ENCODE measurements at places on chromosomes 7 and 10. TPM values are rescaled to one million over a fixed set of nuclear protein-coding genes. Genes with fewer than 3 reads are reported as not detected.
A peak's percentile ranks its signal among the peaks of the same experiment; 100 is the strongest.

- no peak for DNase-seq
Observed at GRCh38 chr7:37289781-37290180, 158.9 kb downstream of the ELMO1 start.

DNA sequence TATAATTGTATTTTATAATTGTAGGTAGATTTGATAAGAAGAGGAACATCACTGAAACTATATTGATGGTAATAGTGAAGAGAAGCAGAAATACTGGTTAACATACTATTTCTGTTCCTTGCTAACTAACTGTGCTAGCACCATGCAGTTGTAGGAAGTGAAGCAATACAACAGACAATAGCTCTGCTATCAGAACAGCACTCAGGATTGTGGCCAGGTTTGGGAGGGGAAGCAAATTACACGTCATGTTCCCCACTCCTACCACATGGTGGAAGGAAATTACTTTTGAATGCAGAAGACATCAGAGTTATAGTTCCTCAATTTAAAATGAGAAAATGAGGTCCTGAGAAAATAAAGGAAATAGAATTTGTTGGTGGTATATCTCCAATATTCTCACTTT, 151.1 kb downstream of the DGKB start:
- DNase-seq, result no peak

- DNase-seq, result no peak
Observed at GRCh38 chr10:83943920-83944319, 195.4 kb upstream of the GHITM start.

DNA sequence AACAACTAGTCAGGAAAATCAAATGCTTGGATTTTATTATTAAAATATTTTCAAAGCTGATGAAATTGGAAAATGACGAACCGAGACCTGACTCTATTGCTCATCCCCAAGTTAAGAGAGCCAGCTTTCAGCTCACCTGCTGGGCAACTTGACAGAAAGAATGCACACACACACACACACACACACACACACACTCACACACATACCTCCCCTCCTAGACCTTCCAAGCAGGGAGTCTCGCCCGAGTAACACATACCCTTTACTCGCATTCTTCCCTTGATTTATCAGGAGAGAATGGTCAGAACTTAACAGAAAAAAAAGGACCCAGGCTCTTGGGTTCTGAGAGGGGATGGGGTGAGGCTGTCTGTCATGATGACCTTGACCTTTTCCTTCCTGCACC, 19.1 kb downstream of the GPRIN2 start:
- no peak for DNase-seq

DNA sequence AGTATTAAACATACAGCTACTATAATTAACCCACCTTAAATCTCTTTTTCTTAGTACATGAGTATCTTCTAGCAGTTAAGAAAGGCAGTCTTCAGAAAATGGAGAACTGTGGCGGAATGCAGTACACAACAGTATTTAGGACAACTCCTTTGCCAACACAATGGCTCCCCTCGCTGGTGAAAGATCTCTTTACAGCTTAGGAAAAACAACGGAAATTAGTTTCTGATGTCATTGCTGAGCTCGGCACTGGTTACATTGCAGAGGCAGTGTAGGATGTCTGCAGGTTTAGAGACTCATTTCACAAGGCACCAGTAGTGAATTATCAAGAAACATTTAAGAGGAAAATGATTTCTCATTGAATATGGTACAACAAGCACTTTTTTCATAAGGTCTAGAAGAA, 43.4 kb downstream of the GLRX3 start:
- DNase-seq, result no peak

SEMA3E gene
- 0.06 TPM for total RNA-seq

- DNase-seq, result no peak
Observed at GRCh38 chr10:69472544-69472943, 21.3 kb downstream of the TSPAN15 start.

DNA sequence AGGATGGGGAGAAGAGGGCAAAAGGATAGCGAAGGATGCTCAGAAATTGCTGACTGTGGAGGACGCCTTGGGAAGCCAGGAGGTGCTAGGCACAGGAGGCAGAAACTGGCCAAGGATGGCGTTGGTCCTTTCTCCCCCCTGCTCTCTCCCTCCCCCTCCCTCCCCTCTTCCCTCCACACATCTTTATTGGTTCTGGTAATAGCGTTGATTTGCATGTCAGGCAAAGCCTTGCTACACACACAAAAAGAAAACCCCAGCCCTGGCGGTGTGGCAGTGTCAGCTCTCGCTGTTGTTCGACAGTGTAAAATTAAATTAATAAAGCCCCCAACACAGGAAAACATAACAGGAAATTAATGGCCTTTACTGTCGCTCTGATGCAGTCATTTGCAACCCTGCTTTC, 47.2 kb downstream of the PAX2 start:
- no peak for DNase-seq

- no peak for DNase-seq
Observed at GRCh38 chr7:150997075-150997511, 6.3 kb downstream of the NOS3 start.

GRCh38 chr10:639001-639750, 50.3 kb downstream of the DIP2C start:
- no peak for DNase-seq

GRCh38 chr10:52217531-52217930, 96.5 kb upstream of the DKK1 start:
- no peak for DNase-seq

DNA sequence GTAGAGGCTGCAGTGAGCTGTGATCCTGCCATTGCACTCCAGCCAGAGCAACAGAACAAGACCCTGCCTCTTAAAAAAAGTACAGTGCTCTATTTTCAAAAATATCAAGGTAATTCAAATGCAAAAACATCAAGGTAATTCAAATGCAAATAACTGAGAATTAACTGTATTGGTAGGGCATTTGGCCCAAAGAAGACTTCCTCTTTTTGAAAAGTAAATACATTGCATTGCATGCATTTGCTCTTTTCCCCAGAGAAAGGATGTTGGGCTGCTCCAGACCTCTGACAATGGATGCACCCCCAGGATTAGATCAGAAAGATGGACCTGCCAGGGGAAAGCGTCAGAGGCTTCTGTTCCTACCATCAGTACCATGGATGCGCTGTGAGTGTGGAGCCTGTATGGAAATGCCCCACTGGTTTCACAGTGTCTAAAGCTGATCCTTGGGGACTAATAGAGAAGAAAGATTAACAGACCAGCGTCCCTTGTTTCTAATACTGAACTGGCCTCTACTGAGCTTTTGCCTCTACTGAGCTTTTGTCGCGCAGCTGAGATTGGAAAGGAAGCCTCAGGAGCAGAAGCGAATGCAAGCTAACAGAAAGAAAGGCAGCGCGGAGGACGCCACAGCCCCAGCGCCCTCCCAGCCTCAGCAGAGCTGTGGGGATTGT, 93.5 kb upstream of the LYZL2 start:
- no peak for DNase-seq

DNA sequence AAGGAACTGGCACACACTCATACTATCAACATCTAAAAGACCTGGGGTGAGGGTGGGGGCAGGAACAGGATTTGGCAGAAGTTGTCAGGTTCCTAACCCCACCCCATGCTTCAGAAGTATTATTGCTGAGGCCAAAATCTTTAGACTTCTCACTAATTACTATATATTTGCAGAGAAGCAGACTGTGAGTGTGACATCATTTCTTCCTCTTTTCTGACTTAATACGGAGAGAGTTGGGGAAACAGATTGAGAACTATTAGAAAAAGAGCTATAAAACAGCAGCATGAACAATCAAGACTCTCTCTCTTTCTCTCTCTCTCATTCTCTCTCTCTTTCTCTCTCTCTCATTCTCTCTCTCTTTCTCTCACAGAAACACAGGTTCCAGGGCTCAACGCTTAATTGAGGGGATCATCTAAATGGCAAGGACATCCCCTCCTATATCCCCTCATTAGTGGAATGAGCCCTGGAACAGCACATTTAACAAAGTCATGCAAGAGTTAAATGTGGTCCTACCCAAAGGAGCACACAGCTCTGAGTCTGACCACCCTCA, 94.8 kb downstream of the KCNMA1 start:
- no peak for DNase-seq

TMEM60 gene
- total RNA-seq, result 6.6 TPM

DNA sequence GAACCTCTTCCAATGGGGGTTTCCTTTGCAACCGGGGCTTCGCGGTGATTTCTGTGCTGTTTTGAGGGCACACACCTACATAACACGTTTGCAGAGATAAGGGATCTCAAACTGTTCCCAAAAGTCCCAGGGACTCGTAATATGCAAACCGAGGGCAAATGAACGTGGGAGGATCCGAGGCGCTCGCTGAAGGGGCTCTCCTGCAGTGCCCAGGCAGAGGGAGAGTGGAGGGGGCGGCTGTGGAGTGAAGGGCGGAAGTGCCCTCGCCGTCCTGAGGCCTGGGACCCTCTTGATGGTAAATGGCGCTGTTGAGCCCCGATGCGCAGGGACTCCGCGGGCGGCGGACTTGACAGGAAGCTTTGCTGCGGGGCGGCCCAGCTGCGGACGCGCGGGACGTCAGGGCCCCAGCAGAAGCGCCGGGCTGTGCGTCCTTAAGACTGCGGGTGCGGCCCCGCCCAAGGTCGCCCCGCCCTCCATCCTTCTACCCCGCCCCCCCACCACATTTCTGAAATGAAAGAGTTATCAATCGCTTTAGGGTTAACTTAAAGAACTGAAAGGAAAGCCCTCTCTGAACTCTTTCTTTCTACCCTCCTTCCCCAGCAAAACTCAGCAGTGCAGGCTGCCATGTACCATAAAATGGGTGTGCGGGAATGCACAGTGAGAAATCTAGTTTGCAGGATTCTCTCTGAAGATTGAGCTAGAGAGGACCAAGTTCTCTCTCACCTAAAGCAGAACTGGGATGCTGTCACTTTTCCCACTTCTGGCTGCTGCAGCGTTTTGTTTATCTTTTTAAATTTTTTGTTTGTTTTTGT, 151.8 kb upstream of the YAE1 start:
- DNase-seq, result peak; percentile 66

PDZD7 gene
- total RNA-seq, result 0.50 TPM

DNA sequence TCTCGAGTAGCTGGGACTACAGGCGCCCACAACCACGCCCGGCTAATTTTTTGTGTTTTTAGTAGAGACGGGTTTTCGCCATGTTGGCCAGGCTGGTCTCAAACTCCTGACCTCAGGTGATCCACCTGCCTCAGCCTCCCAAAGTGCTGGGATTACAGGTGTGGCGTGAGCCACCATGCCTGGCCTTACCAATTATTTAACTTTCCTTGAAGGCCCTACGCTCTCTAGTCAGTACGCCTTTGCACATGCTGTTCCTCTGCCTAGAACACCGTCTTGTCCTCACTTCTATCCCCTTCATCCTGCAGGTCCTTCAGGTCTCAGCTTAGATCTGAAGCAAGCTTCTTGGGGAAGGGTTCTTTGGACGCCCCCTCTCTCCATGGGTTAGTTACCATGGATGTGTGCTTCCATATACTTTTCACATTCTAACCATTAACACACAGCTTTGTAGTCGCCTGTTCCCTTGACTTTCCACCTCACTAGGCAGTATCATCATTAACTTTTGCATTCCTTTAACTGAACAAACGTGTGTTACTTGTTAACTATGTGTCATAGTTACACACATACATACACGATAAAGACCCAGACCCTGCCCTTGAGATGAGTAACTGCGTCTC, 592 bp upstream of the ATP6V1F start:
- no peak for DNase-seq

FGFR2 gene
- 33.7 TPM for total RNA-seq

GIMAP8 gene
- 4.0 TPM for total RNA-seq

DNA sequence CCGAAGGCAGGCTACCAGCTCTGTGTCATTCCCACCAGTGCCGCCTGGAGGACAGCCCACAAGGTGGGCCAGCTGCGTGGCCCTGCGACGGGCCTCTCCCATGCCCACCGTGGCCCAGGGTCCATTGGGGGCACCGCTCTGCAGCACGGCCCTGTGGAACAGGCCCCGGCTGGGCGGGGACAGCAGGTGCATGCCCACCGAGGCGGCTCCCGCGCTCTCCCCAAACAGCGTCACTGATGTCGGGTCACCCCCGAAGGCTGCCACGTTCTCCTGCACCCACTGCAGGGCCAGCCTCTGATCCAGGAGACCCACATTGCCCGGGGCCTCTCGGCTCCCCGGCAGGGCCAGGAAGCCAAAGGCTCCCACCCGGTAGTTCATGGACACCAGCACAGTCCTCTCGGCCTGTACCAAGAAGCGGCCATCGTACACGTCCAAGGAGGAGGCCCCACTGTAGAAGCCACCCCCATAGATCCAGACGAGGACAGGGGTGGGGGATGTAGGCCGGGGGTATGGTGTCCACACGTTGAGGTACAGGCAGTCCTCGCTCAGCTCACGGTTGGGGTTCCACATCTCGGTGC, 2.3 kb downstream of the ACHE start:
- DNase-seq, result no peak

DNA sequence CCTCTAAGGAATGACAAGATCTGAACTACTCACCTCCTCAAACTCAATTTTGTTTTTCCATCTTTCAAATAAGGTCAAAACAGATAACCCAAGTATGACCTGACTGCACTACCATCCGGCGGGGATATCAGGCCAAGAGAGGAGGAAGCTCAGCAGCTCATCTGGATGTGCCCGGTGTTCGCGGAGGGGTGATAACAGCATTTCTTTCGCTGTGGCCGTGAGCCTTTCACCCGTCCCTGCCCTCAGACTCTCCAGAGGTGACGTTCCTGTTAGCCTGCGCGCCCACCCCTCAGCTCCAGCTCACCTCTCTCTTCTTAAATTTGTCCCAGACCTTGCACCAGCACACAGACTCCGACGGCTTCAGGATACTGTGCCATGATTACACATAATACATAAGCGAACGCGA, 526 bp downstream of the ZNF248 start:
- DNase-seq, result peak; percentile 59

DNA sequence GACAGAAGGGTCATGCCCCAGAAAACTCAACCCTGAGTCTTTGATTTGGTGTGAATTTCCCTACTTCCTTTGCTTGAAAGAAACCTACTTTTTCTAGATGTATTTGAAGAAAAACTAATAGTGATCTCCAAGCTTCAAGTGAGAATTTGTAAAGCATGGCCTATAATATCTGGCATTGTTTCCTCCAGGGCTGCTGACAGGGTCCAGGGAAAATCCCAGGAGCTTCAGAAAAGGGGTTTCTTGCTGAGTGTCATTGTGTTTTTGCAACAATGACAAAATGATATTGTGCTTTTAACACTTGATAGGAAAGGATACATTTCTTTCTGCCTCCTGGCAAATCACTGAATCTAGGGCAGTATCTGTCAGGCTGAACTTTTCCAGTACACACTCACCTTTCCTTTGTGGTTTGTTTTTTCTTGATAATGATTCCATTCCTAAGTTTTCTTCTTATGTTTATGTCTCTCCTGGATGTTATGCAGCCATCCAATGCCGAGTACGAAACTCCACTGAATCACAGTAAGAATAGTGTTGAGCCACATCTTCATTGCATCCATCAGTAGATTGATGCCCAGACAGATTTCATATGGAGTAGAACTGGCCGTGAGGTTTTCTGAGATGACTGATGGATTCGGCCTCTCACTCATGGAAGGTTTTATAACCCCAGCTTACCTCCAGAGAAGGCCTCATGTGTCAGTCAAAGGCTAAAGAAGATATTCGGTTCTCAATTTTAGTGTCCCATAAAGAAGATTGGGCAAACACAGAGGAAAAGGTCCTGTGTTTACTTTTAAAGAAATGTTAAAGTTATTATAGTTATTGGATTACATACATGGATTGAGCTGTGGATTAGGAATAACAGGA, 76.9 kb upstream of the STEAP1B start:
- no peak for DNase-seq
